ENCODE measurements at places on chromosomes 12 and 14.

- no peak for DNase-seq
Measured at GRCh38 chr12:39239490-39240486, 203.1 kb downstream of the KIF21A start.

GRCh38 chr14:95541932-95542930 is 7.4 kb downstream of the GLRX5 start:
- DNase-seq, result no peak

DNA sequence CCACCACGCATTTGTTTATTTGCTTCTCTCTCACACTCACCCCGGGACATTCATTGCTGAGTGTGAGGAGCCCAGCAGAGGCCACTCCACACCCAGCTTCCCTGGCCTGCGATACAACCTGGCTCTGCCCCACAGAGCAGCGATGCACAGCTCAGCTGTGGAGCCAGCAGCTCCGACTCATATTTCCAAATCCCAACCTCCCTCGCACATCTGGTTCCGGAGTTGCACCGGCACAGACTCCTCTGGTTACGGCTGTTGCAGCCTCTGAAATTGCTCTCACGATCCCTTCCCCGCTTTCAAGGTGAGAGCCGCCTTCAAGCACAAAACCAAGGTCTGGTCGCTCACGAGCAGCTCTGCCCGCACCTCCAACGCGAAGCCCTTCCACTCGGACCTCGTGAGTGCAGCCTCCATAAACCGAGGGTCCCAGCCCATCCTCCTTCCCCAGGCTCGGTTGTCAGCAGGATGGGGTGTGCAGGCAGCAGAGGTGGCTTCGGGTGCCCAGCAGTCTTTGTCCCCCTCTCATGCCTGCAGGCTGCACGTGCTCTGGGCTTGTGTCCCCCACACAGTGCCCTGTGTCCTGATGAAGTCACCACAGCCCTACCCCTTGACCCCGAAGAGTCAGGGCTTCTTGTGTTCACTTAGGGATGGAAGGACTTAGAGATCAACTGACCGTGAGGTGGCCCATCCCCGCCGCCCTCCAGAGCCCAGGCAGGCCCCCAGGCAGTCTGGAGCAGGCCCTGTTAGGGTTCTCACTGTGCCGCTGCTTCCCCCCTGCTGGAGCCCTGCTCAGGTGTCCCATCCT is 184.3 kb downstream of the ADGRD1 start:
- DNase-seq, result no peak

- DNase-seq, result no peak
Measured at GRCh38 chr12:113216027-113216426, 5.2 kb upstream of the TPCN1 start.

GRCh38 chr14:29242755-29243754 is 476.5 kb downstream of the FOXG1 start:
- DNase-seq, result no peak

DNA sequence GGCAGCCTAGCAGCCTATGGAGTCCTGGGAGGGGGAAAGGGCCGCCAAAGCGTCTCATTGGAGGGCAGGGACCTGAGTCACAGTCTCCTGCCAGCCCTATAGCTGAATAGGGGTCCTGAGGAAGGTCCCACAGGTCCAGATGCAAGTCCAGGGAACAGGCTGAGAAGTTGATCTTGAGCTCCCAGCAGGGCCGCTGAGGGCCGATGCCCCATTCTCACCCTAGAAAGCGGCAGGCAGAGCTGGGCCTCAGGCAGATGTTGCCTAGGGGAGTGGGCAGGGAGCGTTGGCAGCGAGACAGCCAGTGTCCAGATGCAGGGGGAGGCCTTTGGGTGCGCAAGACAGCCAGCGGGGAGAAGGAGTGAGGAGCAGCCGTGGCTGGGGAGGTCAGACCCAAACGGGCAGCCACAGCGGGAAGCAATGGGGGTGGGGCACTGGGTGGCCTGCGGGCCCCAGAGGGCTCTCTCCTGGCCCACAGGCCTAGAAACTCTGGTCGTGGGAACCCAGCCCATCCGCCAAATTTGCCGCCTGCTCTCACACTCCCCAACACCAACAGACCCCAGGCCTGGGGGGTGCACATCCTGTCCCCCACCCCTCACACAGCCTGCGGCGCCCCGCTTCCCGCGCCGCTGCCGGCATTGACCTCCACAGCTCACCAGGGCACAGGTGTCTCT is 1.1 kb downstream of the HDAC7 start:
- DNase-seq, result no peak

DNA sequence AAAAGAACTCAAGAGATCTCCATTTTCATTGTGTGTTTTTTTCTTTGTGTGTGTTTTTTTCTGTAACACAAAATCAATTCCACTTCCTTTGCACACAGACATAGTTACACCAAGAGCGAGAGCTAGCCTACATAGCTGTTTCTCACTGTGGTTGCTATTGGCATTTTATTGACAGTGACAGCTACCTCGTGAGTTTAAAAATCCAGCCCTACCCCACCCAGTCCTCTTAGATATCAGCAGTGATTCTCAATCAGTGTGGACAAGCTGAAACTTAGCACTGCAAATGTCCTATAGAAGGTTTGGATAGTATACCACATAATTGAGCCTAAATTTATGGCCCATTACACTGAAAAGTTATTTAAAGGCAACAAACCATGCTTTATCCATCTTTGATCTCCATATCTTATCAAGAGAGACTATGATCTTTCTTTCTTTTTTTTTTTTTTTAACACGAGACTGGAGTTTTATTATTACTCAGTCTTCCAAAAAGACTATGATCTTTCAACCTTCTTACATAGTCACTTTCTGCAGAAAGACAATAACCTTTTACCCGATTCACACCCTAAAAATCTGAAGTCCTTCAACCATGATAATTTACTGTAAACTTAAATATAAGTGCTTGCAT is 46.8 kb downstream of the ATP2B1 start:
- no peak for DNase-seq

GRCh38 chr12:128820723-128821432 is 2.9 kb downstream of the SLC15A4 start:
- no peak for DNase-seq

DNA sequence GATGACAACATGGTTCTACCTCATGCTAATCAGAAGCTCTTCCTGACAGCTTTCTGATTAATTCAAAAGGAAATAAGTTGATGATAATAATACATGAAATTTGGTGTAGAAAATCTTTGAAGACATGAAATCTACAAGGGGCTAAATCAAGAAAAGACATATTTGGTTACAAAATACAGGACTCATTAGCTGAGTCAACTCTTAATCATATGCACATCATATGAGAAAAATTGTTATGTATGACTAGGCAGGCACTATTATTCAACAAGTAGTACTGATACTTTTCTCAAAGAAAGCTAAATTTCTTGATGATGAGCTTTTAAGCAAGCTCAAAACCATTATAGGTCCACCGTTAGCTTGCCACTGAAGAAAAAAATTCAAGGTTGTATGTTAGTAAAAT is 7.1 kb downstream of the ABCC9 start:
- DNase-seq, result no peak

GRCh38 chr14:81454572-81455218 is 54.6 kb upstream of the STON2 start:
- DNase-seq, result no peak

DNA sequence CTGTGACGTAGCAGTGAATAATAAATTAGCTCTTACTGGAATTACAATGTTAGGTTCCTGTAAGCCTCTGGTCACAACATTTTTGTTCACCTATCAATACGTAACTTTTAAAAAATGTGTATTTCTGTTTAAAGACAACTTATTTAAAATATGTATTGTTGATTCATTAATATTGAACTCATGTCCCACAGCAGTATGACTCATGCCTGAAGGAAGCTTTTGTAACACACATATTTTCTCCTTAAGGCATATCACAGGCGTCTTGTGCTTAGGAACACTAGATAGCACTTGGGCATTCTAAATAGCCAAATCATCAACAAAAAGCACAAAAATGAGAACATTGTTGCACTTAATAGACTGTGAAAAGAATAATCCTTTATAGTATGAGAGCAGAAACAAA is 92.5 kb downstream of the GPHN start:
- DNase-seq, result no peak

- DNase-seq, result no peak
Measured at GRCh38 chr12:4302881-4303280, 18.1 kb upstream of the TIGAR start.

- no peak for DNase-seq
Measured at GRCh38 chr14:87898301-87898700, 94.7 kb downstream of the GALC start.

DNA sequence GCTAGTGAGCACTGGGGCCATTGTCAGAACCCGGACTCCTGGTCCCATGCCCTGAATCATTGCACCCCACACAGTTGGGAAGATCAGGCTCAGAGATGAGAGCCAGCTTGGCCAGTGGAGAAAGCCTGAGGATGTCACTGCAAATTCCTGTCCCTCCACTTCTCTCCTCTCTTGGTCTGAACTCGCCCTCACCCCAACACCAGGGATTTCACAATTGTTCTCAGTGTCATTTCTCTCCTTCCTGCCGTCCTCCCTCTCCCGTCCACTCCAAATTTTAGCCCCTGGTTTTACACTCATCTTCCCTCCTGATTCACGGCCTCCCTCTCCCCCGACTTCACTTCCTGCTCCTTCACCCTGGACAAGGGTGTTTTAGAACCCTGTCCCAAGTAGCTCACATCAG is 11.1 kb downstream of the KRT75 start:
- no peak for DNase-seq

DNA sequence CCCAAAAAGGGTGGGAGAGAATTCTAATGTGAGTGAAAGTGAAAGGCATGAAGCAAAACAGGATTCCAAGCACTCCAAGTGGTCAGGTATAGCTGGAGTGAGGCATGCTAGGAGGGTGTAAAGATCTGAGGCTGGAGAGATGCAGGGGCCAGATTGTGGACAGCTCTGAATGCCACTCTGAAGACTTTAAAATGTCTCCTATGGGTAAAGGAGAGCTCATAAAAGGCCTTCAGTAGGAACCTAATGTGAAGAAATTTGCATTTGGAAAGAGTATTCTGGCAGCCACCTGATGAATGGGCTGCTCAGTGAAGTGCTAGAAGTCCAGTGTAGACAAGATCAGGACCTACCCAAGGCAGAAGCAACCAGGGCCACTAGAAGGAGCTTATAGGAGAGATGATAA is 68.9 kb downstream of the DNAI7 start:
- no peak for DNase-seq

GRCh38 chr12:72110937-72111650 is 161.1 kb upstream of the TRHDE start:
- no peak for DNase-seq

DNA sequence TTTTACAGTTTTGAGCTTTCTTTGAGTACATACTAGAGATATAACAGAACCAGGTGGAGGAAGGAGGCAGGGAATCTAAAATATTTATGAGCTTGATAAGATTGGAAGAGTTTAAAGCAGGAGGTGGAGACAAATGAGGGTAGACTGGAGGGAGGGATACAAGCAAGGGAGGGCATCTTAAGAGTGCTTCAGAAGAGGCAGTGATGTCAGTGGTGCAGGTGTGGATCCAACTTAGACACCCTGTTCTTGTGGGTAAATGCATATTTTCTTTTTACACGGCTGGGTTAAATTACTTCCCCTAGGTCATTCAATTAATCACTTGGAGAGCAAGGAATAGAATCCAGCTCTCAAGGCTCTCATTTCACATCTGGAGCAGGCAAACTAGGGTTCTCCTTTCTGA is 146.1 kb upstream of the LRIG3 start:
- no peak for DNase-seq

GRCh38 chr12:5170844-5171243 is 127.2 kb downstream of the KCNA5 start:
- no peak for DNase-seq

- no peak for DNase-seq
Measured at GRCh38 chr12:66603461-66603860, 75.4 kb downstream of the GRIP1 start.

- DNase-seq, result no peak
Measured at GRCh38 chr14:105071326-105071725, 6.1 kb upstream of the GPR132 start.

- no peak for DNase-seq
Measured at GRCh38 chr12:107525719-107526554, 159.7 kb upstream of the PWP1 start.

GRCh38 chr12:12408265-12408690 is 51.4 kb downstream of the BORCS5 start:
- DNase-seq, result no peak

DNA sequence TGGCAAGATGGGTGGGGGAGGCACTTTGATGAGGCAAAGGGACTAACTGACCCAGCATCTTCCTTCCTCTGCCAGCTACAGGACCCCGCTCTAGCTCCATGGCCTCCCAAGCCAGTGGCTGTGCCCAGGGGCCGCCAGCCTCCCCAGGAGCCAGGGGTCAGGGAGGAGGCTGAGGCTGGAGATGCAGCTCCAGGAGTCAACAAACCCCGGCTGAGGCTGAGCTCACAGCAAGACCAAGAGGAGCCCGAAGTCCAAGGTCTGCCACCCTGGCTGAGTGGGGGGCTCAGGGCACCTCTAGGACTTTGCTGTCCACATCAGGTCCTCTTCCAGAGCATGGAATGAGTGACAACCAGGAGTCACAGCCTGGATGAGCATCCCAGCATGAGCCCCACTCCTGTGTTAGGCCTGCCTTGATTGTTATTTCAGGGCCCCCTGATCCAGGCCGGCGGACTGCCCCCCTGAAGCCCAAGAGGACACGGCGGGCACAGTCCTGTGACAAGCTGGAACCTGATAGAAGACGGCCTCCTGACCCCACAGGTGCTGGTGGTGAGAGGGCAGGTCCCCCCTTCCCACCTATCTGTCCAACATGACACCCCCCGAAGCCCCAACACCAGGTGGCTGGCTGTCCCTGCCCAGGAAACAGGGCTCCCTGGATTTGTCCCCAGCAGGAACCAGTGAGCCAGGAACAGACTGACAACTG is 2.5 kb upstream of the CPNE6 start:
- no peak for DNase-seq

- DNase-seq, result no peak
Measured at GRCh38 chr12:49631336-49631907, 8.1 kb downstream of the PRPF40B start.

DNA sequence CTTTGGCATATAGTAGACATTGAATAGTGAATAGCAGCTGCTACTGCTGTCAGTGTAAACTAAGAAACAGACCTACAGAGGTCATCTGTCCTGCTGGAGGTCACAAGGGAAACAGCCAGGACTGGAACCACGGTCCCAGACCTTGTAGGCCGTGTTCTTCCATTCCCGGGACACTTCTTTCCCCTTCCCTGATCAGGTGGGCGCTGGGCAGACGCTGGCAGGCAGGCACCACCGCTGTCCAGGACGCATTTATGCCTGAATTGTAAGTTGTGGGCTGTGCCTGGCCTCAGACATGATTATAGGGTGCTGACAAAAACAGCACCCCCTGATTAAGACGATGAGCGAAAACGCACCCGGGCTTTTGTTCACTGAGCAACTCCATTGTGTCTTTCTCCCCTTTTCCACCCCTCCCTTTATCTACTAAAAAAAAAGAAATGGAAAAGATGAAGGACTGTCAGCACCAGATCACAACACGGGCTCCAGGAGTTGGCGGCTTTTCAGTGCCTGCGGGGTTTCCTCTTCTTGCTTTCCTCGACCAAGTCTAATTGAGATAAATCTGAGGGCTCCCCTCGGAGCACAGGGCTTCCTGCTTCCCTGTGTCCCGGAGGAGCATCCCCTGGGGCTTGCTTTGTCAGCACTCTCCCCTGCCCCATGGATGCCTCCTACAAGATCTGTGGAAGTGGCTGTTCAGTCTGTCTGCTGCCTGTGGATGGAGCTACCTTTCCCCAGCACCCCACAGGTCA is 80.6 kb downstream of the TSPAN9 start:
- no peak for DNase-seq
